ENCODE measurements at places on chromosomes 13 and 19. TPM values are rescaled to one million over a fixed set of nuclear protein-coding genes. Genes with fewer than 3 reads are reported as not detected.

Gene IQCN
- total RNA-seq, result 1.3 TPM

Gene B3GNT3
- total RNA-seq, result not detected

Gene BRSK1
- 4.1 TPM for total RNA-seq

Gene YIF1B
- total RNA-seq, result 57.9 TPM

Gene AMER2
- total RNA-seq, result not detected

Gene KLK8
- total RNA-seq, result not detected

All from CD8-positive, alpha-beta memory T cell (primary cell).